CD4-positive, alpha-beta T cell (primary cell): ENCODE measurements at places on chromosomes 7 and 10.

DNA sequence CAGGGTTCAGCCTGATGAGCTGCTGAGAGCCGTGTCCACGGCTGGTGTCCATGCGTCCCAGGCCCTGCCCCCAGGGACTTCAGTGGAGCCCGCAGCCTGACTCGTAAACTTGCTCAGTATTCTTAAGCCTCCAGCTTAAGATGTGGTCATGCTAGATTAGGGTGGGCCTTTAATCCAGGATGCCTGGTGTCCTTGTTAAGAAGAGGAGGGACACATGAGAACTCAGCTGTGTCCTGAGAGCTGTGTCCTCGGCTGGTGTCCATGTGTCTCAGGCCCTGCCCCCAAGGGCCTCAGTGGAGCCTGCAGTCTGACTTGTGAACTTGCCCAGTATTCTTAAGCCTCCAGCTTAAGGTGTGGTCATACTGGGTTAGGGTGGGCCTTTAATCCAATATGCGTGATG lies 23.0 kb downstream of the DOCK1 start:
- H3K36me3 ChIP-seq = no peaks in the 10 kb centered on the region
- no peak overlapping the region for H3K27ac ChIP-seq
- no peaks in the 10 kb centered on the region for H3K27me3 ChIP-seq
- no peak for DNase-seq
- no peaks in the 10 kb centered on the region for H3K4me1 ChIP-seq
- no peak overlapping the region for H3K4me3 ChIP-seq

GRCh38 chr10:89591111-89591795 lies 53.8 kb downstream of the PANK1 start:
- no peaks in the 10 kb centered on the region for H3K36me3 ChIP-seq
- no peak overlapping the region for H3K4me3 ChIP-seq
- no peak overlapping the region for H3K27ac ChIP-seq
- H3K4me1 ChIP-seq = no peaks in the 10 kb centered on the region

DNA sequence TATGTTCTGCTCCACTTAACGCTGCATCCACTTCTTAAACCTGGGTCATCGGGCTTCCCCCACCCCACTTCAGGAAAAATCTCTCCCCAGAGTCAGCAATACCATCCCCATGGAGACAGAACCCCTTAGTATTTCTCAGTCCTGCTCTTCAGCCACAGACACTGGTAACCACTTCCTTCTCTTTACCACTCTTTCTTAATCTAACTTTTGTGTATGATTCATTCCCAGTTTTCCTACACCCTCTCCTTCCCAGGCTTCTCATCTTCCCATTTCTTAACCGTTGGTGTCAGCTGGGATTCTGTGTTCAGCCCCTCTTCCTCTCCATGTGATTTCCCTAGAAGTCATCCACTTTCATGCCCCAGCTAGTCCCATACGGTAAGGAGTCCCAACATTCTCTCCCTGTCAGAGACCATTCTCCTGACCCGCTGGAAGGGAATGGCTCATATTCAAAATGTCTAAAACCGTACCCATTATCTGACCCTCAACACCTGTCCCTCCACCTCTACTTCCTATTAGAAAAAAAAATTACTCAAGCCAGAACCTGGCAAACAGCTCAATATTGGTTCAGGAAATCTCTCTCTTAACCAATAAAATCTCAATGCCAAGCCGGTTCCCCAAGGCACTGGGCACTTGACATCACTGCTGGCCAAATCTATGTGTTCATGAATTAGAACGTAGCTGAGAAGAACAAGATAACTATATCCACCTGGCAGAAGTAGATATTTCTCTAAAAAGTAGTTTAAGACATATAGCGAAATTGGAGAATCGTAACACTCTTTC lies 89.4 kb downstream of the DGKI start:
- no peaks in the 10 kb centered on the region for H3K36me3 ChIP-seq
- no peaks in the 10 kb centered on the region for H3K27me3 ChIP-seq
- no peak for DNase-seq
- H3K27ac ChIP-seq = no peak overlapping the region

- no peaks in the 10 kb centered on the region for H3K27me3 ChIP-seq
- no peaks in the 10 kb centered on the region for H3K4me1 ChIP-seq
- no peak overlapping the region for H3K27ac ChIP-seq
- H3K36me3 ChIP-seq = no peaks in the 10 kb centered on the region
- H3K4me3 ChIP-seq = no peak overlapping the region
Observed at GRCh38 chr10:121284936-121285335, 313.3 kb downstream of the FGFR2 start.

DNA sequence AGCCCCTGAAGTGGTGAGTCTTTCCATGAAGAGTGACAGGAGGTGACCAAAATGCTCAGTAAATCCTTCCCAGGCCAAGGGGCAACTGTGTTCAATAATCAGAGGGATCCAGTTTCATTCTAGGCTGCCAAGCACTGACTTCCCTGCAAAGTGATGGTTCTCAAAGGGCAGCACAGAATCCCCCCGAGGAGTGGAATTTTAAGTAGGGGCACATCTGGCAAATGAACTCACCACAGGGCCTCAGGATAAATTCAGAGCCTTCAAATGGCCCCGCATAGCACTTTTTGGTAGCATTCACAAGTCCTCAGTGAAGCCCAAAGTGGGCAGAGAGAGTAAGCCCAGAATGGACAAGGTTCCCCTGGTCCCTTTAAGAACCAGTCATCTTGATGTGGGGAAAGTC lies 602.5 kb downstream of the GRID1 start:
- H3K27ac ChIP-seq = no peak overlapping the region
- no peaks in the 10 kb centered on the region for H3K27me3 ChIP-seq

GRCh38 chr10:15898046-15898445 lies 37.7 kb upstream of the MINDY3 start:
- H3K4me3 ChIP-seq = no peak overlapping the region
- no peaks in the 10 kb centered on the region for H3K36me3 ChIP-seq
- H3K27me3 ChIP-seq = peaks cover 5% of the 10 kb centered on the region
- no peak for DNase-seq
- H3K27ac ChIP-seq = no peak overlapping the region
- no peaks in the 10 kb centered on the region for H3K4me1 ChIP-seq
